ENCODE measurements at places on chromosomes 11 and 22.

GRCh38 chr11:116890193-116890592, 52.8 kb upstream of the APOA1 start:
- no peak for DNase-seq

DNA sequence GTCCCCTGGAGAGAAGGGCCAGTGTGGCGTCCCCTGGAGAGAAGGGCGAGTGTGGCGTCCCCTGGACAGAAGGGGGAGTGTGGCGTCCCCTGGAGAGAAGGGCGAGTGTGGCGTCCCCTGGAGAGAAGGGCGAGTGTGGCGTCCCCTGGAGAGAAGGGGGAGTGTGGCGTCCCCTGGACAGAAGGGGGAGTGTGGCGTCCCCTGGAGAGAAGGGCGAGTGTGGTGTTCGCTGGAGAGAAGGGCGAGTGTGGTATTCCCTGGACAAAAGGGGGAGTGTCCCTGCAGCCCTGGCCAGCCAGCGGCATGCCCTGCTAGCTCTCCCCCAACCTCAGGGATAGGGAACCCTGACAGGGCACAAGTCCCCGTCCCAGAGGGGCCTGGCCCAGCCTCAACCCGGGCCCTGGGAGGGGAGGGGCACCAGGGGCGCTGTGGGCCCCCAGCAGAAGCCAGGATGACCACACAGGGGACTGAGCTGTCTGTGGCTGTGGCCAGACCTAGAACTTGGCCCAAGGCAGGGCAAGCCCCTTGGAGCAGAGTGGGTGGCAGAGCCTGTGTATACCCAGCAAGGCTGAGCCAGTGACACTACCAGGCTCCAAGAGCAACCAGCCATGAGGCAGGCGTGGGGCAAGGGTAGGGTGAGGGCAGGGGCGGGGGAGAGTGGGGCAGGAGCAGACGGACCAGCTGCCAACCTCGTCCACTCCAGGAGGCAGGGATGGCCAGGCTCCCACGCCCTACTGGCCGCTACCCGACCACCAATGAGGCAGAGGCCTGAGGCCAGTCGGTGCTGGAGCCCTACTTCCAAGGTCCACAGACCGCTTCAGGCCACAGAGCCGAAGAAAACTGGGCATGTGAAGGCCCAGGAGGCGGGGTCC, 4.2 kb downstream of the HRAS start:
- DNase-seq, result no peak

GRCh38 chr22:19149047-19149883, 827 bp downstream of the GSC2 start:
- DNase-seq, result no peak

- no peak for DNase-seq
Measured at GRCh38 chr11:61480994-61481335, 27.6 kb upstream of the LRRC10B start.

DNA sequence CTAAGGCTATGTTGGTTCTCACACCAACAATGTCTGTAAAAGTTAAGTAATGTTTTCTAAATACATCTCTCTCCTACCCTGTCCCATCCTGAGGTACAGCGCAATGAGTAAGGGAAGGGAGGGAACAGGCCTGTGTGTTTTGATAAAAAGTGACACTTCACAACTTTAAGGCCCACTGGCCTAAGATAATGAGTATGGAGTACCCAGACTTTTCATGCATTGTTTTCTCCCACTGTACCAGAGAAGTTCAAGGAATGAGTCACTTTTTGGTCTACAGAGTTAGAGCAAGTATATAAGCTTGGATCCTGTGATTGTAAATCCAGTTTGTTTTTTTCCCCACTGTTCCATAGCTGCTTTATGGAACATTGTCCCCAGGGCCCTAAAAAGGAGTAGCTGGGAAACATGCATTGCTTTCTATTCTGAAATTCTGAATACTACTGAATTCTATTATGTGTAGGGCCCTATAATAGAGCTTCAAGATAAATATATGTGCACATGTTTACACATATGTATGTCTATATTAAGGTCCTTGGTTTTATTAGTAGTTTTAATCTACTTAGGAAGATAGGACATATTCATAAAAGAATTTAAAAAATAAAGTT, 29.8 kb downstream of the KCNE3 start:
- DNase-seq, result no peak

DNA sequence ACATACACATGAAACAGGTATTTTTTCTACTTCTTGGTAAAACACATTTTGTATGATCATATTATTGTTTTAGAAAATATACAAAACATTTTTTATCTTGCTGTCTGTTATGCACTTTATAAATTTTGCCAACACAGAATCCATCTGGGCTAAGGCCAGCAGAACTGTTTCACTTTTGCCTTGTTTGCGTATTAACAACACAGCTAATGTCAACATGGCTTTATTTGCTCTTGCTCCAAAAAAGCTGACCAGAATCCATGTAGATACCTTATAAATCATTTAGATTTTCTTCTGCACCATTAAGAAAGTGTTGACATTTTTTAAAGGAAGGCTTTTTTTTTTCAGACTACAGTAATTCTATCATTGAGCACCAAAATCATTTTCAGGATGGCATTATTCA, 58.1 kb upstream of the PGR start:
- no peak for DNase-seq

DNA sequence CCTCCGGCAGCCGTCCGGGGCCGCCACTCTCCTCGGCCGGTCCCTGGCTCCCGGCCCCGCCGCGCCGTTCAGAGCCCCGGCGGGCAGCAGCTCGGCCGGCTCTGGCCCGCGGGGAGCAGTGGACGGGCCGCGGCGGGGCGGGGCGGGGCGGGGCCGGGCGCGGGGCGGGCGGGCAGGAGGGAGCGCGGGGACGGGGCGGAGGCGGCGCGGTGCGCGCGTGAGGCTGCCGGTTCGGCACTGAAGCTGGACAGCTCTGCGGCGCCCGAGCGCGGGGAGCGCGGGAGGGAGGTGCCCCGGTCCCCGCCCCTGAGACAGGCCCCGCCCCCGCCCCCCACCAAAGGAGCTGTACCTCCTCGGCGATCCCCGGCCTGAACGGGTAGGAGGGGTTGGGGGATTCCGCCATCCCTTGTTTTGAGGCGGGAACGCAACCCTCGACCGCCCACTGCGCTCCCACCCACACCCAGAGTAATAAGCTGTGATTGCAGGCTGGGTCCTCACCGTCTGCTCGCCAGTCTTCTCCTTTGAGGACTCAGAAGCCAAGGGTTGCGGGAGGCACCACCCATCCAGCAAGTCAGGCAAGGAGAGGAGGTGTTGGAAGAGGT, at the start of gene DRD2:
TSS of gene DRD2 (minus strand) at position 239 of the 602 bp plus-strand sequence. CDS start 50,747 bp downstream, outside the sequence.
- no peak for DNase-seq

DNA sequence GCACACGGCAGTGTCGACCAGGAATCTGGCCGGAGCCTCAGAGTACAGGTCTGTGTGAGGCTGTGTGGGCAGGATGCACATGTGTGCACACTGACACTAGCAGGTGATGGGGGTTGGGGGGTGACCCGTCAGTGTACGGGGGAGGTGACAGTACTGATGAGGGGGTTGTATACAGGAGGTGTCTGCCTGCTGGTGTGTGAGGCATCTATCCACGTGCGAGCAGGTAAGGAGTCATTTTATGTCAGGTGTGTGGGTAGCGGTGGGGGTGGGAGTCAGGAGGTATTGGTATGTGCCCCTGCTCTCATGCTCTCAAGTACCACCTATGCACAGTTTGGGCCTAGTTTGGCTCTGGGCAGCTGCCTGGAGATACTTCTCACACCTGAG, 4.5 kb upstream of the PHRF1 start:
- DNase-seq, result no peak

DNA sequence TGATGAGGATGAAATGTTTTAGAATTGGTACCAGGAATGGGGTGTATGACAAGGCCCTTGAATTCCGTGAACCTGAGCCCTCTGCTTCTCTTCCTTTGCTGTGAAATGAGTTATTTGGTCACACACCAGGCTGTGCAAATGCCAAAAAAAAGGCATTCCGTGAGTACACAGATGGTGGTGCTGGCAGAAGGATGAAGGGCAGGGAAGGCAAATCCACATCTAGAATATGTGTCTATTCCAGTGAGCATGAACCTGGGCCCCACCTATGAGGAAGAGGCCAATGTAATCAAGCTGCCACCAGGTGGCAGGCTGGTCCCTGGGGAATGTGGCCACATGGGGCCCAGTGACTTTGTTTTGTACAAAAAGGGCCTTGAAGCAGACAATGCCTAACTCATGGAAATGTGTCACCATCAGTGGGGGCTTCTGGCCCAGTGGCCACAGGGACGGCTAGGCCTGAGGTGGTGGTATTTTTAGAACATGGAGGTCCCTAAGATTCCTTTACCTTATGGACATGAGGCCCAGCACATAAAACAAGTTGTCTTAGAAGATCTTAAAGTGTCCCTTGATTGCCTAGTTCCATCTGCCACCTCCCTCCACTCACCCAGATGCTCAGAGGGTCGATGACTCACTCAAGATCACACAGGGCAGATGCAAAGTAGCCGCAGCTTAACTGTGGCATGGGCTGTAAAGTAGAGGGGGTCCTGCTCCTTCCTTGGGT, 3.9 kb upstream of the RNF215 start:
- peak; percentile 48 for DNase-seq

DNA sequence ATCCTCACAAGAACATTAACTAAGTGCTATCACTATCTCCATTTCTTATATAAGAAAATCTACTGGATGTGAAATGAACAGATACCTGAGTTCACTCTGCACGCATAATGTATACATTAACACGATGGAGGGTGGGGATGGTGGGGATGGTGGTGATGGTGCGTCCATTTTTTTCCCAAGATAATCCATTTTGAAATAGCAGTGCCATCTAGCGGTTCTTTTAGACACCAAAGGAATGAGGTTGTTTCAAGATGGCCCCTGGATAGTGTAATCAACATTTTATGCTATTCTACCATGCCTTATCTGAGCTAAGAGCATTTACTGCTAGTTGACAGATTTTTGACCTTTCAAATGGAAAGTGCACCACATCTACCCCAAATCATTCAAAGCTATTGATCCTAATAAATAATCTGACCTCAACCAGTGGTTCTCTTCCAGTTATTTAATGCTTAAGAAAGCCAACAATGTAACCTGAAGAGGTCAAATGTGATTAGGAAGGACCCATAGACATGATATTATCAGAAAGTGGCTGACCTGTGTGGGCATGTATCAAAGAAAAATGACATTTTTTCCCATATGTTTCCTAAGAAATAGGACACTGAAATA, 714.7 kb upstream of the TENM4 start:
- DNase-seq, result no peak

DNA sequence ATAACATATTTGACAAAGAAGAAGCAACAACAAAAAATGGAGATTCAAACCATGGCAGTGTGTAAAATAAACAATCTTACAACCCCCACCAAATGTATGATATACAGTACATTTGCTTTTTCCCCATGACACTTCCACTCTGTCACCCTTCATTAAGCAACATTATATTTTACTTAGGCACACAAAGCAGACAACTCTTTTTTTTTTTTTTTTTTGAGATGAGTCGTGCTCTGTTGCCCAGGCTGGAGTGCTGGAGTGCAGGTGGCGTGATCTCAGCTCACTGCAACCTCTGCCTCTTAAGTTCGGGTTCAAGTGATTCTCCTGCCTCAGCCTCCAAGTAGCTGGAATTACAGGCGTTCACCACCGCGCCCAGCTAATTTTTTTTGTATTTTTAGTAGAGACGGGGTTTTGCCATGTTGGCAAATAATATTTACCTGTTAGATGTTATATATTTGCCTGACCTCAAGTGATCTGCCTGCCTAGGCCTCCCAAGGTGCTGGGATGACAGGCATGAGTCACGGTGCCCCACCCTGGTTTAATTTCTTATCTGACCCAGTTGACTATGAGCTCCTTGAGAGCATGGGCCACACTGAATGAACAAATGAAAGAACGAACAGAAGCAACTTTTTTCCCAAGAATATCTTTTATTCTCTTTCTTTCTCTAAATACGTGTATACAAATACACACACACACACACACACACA, 5.5 kb upstream of the PCF11 start:
- no peak for DNase-seq

DNA sequence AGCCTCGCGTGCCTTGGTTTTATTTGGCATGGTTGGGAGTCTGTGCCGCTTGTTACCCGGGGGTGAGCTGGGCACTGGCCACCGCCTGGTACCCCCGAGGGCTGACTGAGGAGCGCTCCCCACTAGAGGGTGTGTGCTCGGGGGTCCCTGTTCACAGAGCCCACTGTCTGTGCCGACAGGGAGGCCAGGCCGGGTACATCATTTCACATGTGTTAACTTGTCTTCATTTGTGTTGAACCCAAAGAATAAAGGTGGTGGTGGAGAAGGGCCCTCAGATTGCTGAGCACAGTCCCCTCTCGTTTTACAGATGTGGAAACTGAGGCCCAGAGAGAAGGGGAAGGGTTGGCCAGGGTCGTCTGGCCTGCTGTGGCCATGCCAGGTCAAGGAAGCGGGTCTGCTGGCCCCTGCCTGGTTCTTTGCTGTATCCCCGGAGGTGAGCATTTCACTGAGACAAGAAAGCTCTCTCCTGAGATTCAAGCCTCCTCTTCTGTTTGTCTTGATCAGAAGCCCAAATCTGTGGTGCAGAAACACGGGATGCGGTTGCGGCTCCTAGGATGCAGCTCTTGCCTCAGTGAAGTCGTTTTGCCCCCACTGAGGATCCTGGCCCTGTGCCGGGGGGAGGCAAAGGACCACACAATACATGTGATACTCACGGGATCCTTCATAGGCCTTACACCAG, 60.8 kb downstream of the FBLN1 start:
- DNase-seq, result no peak

All from stimulated activated CD8-positive, alpha-beta memory T cell treated with anti-CD3 and anti-CD28 coated beads, Interleukin-4, amount 100 ng/mL, for 4 hours (primary cell).